ENCODE measurements at places on chromosomes 2 and 18.

GRCh38 chr2:97727296-97727695, 13.9 kb downstream of the ZAP70 start:
- no peak for DNase-seq

GRCh38 chr2:37615804-37616676, 55.4 kb downstream of the CDC42EP3 start:
- DNase-seq: peak; percentile 70

DNA sequence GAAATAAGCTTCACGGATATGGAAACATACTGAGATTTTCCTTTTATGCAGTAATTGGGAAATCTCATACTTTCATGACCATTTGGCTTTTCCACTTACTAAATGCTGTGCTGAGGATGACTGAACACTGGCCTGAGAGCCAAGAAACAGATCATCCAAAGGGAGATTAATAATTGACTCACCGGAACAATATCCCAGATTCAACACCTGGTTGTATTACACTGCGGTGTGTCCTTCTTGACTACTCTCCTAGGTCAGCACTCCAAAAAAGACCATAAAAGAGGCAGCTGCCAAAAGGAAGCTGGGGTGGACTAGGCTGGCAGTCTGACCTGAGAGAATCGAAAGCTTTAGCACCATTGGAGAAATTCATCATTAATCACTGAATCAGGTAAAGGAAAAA, 469.1 kb downstream of the CBLN2 start:
- no peak for DNase-seq

DNA sequence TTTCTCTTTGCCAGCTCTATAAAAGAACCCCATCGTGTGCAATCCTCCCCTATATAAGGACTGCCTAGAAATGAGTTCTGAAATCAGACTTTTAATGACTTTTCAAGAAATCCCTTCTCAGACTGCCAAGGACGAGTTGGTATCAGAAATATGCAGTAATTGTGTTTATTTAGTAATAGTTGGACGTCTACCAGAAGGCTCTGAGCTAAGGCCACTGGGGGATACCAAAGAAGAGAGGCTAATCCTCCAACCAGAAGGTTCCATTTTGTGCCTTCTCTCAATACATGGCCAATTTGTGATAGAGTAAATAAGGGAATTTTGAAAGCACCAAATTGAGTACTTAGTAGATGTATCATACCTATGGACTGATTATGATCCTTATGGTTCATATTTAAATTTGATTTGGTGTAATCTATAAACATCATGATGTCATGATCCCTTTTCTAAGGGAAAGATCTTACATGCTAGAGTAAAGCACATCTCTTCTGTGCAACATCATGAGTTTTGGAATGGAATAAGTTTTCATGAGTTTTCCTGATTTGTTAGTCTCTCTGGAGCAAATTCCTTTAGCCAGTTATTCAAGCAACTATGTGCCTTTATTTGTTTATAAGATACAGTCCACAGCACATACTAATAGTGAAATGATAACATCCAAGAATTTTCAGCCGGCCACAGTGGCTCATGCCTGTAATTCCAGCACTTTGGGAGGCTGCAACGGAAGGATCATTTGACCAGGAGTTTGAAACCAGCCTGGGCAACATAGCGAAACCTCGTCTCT, 82.2 kb upstream of the LTBP1 start:
- DNase-seq: no peak

GRCh38 chr2:100066246-100066645, 76.1 kb downstream of the AFF3 start:
- no peak for DNase-seq

DNA sequence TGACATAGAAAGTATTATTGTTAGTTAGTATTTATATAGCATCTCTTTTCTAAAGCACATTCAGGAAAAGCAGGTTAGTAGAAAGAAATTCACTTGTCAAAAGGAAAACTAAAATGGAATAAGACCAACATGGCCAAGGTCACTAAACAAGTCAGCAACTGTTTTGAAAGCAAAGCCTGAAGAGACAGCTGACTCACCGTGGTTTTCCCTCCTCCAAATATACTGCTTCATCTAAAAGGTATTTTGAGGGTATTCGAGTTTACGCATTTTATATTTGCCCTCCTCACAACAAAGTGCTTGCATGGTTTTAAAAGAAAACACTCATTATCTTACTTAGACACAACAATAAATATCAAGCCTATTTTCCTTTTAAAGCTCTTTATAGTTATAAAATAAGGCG, 24.0 kb downstream of the ZNF385B start:
- no peak for DNase-seq

DNA sequence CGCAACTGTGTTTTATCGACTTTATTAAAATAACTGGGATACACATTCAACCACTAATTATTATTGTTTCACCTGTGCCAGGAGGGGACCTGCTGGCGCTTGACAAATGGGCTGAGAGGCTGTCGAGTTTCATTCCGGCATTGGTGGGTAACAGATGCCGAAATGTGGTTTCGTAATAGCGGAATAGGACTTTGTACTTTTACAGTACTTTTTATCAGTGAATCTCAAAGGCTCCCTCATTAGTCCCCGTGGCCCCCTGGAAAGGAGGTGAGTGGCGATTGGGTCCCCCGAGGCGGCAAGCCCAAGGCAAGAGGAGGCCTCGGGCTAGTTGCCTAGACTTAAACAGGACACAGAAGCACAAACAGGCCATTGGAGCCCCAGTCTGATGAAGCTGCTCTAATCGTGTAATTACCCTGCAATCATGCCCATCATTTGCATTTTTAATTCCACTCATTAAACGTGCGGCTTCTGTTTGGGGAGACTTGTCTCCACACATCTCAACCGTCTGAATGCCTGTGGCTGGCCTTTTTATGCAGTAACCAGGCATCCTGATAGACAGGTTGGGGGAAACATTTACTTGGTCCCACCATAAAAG, 193.2 kb downstream of the INO80D start:
- DNase-seq: no peak

GRCh38 chr2:241036397-241036963, 38.1 kb downstream of the SNED1 start:
- DNase-seq: no peak

DNA sequence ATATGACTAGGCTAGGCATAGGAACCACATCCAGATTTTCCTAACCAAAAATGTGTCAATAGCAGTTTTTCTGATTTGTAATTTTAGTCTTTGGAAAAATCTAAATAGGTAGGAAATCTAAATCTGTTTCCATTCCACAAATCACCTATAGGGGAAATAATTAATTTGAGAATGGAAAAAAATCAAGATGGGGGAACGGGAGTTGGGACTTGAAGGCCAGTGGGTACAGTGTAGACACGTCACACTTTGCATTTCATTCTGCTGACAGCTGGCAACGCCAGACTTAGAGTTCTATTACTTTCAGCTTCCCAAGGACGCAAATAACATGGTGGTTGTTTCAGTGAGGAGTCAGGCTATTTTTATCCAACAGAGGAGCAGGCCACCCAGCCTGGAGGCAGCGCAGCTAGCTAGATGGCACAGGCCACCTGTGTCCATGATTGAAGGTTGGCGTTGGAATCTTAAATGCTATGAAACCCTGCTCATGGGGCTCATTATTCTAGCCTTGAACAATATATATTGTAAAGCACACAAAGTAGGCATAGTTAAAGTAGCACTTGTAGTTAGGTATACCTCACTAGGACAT, 23.4 kb downstream of the HNRNPA3 start:
- no peak for DNase-seq

DNA sequence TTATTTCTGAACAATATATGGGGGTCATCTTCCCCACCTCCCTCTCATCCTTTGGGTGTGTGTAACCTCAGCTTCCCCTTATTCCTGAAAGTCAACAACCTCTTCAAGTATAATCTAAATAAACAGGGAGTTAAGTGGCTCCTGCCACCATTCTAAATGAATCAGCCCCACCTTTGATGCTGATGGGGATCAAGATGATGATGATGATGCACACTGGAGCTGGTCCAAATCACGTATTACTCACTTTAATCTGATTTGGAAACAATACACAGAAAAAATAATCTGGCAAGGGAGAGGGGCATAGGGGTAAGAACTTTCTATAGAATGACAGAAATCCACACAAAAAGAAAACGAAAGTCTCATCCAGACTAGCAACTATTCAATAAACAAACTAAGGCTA, 7.1 kb downstream of the ACVR1 start:
- no peak for DNase-seq

DNA sequence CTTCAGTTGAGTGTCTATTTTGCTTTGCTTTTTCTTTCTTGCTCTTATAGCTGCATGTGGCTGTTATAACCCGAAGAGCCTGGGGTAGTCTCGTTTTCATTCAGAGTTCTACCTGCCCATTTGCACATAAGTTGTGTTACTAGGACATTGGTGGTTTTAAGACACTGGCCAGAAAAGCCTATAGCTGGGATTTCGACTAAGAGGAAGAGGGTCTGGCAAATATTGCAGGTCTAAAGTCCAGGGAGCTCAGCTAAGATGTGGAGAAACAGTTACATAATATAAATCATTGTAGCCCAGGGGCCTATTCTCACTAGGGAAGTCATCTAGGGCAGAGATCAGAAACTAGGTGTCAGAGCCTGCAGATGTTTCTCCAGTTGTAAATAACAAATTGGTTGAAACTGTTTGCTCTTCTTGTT, 120.8 kb downstream of the BABAM2 start:
- no peak for DNase-seq

DNA sequence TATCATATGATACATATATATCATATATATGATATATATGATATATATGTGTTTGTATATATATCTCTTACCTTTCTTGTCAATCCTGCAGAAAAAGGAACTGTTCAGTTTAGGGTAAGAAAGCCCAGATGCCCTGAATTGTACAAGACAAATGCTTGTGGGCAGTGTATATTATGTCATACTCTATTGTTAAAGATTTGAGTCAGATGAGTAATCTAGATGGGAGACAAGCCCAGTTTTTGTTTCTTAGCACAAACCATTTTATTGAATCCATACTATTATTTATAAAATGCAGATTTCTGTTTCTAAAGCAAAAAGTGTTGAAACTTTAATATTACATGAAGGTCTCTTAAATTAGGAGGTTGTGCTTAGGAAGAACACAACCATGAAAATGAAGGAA, 90.6 kb downstream of the VRK2 start:
- no peak for DNase-seq

DNA sequence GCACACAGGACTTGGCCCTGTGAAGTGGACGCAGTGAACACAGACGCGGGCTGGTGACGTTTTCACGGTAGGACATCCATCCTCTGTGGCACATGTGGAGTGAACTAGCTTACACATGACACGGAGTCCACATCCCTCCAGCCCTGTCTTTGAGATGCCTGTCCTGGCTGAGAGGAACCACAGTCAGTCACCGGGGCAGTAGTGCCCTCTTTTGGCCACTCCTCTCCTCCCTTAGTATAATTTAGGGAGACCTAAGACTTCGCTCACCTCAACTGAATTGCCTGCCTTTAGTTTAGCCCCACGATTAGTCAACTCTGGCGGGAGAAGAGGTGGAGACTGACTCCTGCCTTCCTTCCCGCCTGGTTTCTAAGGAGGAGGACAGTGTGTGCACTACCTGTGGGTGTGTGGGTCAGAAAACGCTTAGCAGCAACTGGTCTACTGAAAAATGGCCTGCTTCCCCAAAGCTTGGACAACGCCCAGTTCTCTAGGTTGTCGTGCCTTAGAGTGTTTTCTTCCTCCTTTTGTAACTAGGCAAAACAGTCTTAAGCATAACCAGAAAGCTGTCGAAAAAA, 70.6 kb downstream of the MBP start:
- DNase-seq: no peak

GRCh38 chr2:59308108-59308507, 1067.0 kb upstream of the FANCL start:
- DNase-seq: no peak

GRCh38 chr2:72603481-72603880, 222.4 kb downstream of the EXOC6B start:
- DNase-seq: no peak

DNA sequence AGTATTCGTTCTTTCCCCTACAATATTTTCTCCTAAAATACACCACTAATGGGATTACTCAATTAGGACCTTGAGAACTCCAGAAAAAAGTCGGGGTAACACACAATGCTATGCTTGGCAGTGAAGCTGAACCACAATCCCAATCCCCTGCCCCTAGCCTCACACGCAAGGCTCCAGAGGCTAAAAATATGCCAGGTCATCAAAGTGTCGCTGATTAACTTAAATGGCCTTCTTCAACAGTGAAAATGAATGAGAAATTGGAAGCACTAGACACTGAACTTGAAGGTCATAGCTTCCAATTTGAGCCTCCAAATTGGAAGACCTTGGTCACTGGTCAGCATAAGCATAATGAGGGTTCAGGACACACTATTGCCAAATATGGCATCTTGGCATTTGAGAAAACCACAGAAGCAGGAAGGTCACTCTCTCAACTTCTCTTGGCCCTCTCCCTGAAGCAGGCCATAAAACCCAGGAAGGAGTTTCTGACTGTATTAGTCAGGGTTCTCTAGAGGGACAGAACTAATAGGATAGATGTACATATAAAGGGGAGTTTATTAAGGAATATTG, 86.0 kb upstream of the SATB2 start:
- no peak for DNase-seq

DNA sequence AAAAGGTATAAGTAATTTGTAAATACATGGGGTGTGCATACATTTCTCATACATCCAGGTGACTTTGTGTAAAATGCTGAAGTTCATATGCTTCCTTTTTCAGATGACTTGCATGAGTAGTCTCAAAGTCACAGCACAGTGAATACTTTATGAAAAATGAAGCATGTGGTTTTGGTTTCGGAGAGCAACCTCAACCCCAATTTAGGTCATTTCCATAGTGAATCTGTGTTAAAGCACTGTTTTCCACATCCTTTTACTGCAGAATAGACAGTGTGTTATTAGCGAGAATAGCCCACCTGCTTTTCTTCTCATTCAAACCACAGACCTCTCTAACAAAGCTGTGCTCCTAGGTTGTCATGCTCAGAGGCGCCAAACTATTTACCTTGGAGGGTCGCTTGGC, 204.4 kb upstream of the RASGRP3 start:
- DNase-seq: no peak

DNA sequence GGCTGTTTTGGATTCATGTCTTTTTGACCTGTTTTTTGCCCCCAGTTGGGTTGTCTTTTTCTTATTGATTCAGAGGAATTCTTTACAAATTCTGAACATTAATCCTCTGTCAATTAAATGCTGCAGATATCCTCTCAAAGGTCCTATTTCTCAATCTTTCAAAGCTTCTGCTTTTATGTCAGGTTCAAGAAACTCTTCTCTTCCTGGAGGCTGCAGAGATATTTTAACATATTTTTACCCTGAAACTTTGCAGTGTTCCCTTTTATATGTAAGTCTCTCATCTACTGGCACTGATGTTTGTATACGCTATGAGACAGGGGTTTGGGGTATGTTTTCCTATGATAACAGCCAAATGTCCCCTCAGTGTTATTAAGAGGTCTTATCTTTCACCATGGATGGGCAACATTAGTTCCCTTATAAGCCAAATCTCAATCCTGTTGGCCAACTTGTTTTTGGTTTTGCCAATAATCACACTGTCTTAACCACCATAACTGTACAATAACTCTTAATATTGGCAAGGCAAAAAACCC, 159.3 kb downstream of the HDAC4 start:
- no peak for DNase-seq

- no peak for DNase-seq
Measured at GRCh38 chr2:95552911-95553310, 38.9 kb upstream of the TRIM43 start.

All from ascending aorta (tissue), 2 donors.